ENCODE measurements at places on chromosomes 4 and X.

GRCh38 chrX:18929775-18930174 is 54.1 kb downstream of the PHKA2 start:
- no peak for DNase-seq

DNA sequence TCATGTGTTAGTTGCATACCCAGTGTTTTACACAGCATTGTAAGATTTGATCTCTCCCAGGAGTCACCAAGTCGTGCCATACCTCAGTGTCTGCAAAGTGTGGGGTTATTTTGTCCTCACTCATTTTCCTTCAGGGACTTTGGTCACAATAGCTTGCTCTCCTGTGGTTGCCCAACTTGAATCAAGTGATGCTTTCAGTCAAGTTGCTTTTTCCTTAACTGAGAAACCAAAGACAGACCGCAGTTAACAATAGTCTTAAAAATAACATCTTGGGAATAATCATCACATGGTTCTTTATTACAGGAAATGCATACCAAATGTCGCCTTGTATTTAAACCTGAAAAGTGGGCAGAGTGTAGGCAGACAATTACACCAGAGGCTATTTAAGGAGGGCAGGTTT is 44.5 kb upstream of the NDP start:
- DNase-seq = no peak

DNA sequence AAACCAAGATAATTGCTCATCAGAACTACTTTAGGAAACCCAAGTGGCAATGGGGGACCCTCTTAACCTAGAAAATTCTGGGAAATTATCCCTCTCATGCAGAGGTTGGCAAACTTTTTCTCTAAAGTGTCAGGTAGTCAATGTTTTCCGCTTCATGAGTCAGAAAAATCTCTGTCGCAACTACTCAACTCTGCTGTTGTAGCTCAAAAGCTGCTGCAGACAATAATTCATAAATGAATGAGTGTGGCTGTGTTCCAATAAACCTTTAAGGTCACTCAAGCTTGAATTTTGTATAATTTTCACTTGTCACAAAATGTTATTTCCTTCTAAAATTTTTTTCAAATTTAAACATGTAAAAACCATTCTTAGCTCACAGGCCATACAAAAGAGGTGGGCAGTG is 193.4 kb upstream of the MID1 start:
- no peak for DNase-seq

GRCh38 chr4:147913137-147913536 is 181.2 kb downstream of the ARHGAP10 start:
- no peak for DNase-seq

DNA sequence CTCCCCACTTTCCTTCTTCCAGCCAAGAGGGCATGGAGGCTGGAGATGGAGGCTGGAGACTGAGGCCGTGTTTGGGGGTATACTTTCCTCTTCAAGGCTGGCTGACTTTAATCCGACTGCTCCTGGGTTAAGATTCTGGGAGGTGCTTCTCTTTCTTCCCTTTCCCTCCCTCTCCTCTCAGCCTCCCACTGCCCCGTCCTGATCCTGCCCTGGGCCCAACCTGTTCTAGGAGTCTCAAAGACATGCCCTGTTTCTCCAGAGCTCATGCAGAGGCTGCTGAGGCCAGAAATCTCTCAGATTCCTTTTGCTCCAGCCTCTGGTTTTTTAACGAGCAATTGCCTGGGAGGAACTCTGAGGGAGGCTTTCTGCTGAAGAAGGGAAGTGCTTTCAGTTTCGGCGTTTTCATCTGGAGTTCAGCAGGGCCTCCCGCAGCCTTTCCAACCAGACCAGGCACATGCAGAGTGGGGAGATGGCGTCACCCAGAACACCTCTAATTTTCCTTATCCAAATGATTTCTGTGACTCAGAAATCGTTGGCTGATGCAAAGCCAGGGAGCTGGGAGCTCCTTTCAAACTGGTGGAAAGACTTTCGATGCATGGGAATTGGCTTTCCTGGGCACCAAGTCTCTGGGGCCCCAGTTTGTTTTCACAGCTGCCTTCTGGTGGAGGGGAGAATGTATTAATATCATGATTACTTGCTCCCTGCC is 34.5 kb upstream of the FAM9C start:
- DNase-seq = no peak

DNA sequence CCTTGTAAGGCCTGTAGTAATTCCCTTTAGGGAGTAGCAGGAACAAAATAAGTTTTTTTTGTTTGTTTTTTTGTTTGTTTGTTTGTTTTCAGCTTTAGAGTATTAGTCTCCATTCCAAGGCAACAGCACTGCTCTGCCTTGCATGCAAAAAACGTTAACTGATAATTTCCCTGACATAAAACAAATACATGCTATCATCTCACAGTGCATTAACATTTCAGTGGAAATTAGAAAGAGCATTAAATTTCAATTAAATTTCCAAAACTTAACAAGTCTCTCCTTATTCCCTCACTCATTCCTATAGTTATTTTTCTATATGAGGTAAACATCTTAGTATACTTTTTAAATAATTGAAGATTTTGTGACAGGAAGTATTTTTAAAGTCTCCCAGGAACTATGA is 378.4 kb upstream of the PCDH7 start:
- no peak for DNase-seq

DNA sequence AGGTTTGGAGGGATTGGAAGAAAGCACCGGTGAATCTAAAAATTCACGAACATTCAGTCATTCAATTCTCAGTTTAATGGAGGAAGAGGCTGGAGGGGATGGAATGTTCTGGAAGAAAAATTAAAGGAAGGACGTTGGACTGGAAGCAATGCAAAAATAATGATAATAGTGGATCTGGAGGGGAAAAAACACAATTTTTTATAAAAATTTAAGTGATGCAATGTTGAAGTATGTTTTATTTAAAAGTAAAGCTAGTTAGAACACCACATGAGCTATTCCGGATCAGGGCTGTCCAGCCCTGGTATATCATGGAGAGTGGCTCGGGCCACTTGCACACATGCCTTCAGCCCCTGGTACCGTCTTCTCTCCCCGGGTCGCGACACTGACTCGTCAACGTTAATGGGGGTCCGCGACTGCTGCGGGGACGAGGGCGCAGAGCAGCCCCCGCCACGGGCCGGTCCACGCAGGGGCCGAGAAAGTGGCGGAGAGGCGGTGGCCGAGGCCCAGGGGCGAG is 204.6 kb downstream of the TENM3 start:
- DNase-seq = no peak

- DNase-seq = no peak
Measured at GRCh38 chr4:140617499-140618248, 48.9 kb upstream of the UCP1 start.

DNA sequence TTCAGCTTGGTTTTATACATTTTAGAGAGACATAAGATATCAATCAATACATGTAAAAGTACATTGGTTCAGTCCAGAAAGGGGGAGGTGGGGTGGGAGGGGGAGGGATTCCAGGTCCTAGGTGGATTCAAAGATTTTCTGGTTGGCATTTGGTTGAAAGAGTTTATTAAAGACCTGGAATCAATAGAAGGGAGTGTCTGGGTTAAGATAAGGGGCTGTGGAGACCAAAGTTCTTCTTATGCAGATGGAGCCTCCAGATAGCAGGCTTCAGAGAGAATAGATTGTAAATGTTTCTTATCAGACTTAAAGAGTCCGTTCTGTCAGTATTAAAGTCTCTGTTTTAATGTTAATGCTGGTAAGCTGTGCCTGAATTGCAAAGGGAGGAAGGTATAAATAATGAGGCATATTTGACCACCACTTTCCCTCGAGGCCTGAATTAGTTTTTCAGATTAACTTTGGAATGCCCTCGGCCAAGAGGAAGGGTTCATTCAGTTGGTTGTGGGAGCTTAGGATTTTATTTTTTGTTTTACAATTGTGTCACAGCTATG is 169.9 kb downstream of the AASDH start:
- no peak for DNase-seq

GRCh38 chrX:118231464-118231863 is 114.4 kb upstream of the WDR44 start:
- no peak for DNase-seq

DNA sequence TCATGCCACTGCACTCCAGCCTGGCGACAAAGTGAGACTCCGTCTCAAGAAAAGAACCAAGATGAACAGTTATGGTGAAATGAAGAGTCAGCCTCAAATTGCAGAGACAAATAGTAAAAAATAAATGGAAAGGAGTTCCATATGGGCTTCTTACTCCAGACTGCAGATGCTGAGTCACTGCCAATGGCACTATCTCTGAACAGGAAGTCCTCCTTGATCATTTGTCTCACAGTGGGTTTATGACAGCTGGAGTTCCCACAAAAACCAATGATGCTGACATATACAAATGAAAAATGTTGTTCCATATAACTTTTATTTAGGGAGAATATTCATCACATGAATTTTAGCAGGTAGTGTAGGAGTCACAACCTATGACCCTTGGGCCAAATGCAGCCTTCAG is 631.6 kb downstream of the PCDH18 start:
- no peak for DNase-seq

- no peak for DNase-seq
Measured at GRCh38 chr4:1882850-1883271, 11.7 kb downstream of the NSD2 start.

GRCh38 chr4:155025762-155026457 is 182.5 kb upstream of the NPY2R start:
- no peak for DNase-seq
